Activated T-cell treated with anti-CD3 and anti-CD28 coated beads, Interleukin-2, amount 50 U/mL, for 48 hours (primary cell): ENCODE measurements at places on chromosomes 16 and 17.
A peak's percentile ranks its signal among the peaks of the same experiment; 100 is the strongest.

GRCh38 chr17:40158438-40159013 lies 18.2 kb downstream of the CASC3 start:
- DNase-seq = no peak

DNA sequence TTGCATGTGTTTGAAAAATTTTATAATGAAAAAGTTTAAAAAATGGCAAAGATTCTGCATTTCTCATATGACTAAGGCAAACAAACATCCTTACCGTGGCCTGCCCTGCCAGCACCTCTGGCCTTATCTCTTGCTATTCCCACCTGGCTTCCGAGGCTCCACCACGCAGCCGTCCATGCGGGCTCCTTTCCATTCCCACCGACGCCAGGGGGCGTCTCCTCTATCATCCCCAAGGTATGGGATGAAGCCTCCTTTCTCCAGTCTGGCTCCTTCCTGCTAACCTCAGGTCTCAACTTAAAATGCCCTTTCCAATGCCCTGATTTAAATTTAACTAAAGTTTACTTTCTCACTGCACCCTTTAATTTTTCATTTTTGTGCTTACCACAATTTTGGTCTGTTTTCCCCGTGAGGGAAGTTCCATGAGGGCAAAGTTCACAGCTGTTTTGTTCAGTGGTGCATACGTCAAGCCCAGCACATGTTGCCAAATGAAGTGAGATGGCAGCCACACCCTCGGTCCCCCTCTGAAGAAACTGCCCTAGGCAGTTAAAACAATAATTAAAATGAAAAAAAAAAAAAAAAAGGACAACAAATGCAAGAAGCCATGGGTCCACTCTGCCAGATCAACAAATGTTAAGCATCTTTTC lies 13.3 kb upstream of the SDK2 start:
- peak; percentile 57 for DNase-seq

DNA sequence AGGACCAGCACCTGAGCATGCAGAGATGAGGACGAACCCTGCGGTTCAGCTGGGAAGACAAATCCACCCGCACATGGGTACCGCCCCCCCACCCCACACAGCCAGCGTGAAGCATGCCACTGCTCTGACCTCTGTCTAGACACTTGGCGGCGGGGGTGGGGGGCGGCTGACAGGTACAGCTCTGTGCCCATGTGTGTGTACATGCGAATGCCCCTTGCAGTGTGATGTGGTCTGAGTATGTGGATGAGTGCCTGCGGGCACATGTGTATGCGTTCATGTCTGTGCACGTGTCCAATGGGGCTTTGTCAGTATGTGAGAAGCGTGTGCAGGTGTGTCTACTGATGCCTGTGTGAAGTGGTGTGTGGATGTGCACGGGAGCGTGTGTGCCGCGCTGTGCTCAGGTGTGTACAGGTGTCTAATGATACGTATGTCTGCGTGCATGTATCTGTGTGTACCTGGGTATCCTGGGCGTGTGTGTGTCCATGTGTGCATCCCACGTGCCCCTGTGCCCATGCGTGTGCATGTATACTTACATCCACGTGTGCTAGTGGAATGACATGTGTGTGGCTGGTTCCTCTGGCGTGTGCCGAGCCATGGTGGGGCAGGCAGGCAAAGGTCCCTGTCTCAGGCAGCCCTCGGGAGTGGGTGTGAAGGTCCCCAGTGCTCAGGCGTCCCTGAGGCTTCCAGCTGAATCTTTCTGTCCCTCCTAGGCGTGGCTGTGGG lies 636 bp upstream of the RAP1GAP2 start:
- DNase-seq = no peak

DNA sequence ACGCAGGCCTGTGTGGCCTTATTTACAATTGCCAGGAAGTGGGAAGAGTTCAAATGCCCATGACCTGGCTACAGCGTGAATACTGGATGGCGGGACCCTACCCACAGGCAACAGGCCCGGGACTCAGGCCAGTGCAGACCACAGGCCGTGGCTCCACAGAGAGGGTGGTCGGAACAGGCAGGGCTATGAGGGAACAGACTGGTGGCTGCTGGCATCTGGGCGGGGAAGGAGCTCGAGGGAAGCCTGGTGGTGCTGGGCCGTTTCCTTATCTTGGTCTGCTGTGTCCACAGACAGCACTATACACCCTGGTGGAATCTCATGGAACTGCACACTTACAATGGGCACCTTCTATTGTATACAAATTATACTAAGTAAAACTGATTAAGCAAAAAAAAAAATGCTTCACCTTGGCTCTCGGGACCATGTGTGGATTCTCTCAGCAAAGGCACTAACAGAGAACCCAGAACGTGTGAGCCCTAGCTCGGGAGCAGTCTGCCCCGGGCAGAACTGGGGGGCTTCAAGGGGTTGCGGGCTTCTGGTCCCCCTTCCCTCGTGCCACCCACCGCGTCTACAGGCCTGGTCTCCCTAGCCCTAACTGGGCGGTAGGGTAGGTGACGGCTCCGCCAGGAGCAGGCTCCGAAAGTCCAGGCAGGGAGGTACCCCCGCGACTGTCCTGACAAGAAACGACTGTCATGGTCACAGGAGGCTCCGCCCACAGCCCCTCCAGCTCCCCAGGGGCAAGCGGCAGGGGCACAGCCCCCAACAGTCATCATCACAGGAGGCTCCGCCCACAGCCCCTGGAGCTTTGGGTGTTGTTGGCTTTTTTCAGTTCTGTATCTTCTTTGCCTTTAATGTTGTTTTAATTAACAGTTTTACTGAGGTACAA lies 21.8 kb downstream of the CEP131 start:
- DNase-seq = no peak

GRCh38 chr17:74579900-74580299 lies 12.2 kb downstream of the CD300LD start:
- DNase-seq = no peak

- peak; percentile 75 for DNase-seq
Measured at GRCh38 chr17:75288770-75289114, 491 bp downstream of the SLC25A19 start.
